Neural crest cell (in vitro differentiated cells): ENCODE measurements at places on chromosomes 6 and 20. TPM values are rescaled to one million over a fixed set of nuclear protein-coding genes. Genes with fewer than 3 reads are reported as not detected.

GRCh38 chr6:158290659-158291058 lies 21.6 kb upstream of the TULP4 start:
- DNase-seq = no peak

DNA sequence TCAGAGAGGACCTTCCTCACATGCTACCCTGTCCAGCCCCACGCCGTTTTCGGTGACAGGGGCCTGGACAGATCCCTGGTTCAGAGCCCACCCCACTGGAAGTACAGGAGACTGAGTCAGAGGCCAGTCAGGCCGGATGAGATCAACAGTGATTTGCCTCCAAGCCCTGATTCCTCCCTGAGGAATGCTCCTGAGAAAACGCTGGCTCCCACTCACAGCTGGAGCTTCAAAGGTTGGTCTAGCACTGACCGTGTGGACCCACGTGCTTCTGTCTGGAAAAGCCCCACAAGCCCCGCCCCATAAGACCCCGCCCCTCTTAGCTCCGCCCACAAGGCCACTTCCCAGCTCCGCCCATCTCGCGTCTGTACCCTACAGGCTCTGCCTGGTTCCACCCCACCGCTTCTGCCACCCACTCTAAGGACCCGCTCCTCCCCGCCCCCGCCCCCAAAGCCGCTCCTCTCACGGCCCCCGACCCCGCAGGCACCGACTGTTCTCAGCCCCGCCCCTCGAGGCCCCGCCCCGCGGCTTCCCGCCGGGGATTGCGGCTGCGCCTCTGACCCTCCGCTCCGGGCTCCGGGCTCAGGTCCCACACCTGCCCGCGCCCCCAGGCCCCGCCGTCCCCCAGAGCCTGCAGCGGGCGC lies 64.9 kb upstream of the BHLHE23 start:
- DNase-seq = peak; percentile 37

The CALHM4 gene
- not detected in 2 replicates for total RNA-seq

The GNMT gene
- 1.5 and 1.8 TPM in 2 replicates for total RNA-seq

The RREB1 gene
- 28.3 TPM in 2 replicates for total RNA-seq

- DNase-seq = no peak
Measured at GRCh38 chr6:125789167-125789566, 1.6 kb upstream of the NCOA7 start.

The VGLL2 gene
- 0.16 and 0.25 TPM in 2 replicates for total RNA-seq

GRCh38 chr6:150025201-150025917 lies at the start of gene RAET1L:
Gene RAET1L (minus strand): TSS chr6:150025532. CDS start chr6:150025471, 61 bp downstream.
- DNase-seq = no peak

The KIF25 gene
- total RNA-seq = 0.72 and 1.0 TPM in 2 replicates

DNA sequence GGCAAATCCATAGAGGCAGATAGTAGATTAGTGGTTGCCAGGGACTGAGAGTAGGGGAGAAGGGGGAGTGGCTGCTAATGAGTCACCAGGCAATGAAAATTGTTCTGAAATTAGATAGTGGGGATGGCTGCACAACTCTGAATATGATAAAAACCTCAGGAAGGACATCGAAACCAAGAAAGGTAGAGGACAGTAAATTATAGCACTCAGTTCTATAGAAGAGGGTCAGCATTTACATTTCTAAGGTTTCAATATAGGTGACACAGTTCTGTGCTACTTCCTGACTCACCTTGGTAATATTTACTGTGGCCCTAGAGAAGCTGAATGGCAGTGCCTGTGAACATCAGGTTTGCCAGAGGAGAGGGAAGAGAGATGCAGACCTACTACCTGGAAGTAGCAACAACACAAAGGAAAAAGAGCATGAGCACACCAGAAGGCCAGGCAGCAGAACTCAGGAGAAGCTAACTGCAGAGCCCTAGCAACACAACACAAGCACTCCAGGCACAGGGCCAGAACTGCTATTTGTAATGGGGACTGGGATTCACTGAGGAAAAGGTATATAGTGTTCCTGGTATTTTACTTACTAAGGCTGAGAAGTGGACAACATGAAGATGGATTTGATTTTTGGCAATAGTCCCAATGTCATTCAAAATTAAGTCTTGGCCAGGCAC lies 75.9 kb downstream of the PLCG1 start:
- no peak for DNase-seq

DNA sequence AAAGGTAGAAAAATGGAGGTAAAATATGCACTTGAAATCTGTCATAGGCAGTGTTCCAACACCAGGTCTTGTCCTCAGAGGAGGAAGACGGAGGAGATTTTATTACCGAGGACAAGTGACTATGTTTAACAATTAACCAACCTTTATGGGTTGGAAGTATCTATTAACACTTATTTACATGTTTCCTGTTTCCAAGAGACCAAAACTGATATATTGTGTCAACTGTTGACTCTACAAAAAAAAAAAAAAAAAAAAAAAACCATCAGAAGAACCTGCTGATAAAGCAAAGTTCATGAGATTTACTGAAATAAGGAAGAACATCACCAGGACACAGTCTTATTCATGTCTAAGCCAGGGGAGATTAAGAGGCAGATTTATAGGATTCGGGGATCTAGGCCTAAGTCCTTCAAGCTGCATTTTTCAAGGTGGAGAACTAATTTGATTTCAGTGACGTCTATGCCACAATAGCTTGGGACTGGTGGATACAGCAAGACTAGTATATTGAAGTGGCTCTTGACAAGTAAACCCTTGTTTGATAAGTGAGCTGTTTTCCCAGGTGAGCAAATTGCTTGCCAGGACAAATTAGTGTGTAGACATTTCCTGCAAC lies 126.6 kb upstream of the NAA20 start:
- no peak for DNase-seq

- DNase-seq = no peak
Measured at GRCh38 chr6:147141711-147142308, 62.4 kb upstream of the STXBP5 start.

- no peak for DNase-seq
Measured at GRCh38 chr20:45924391-45925261, 9.9 kb upstream of the PCIF1 start.

DNA sequence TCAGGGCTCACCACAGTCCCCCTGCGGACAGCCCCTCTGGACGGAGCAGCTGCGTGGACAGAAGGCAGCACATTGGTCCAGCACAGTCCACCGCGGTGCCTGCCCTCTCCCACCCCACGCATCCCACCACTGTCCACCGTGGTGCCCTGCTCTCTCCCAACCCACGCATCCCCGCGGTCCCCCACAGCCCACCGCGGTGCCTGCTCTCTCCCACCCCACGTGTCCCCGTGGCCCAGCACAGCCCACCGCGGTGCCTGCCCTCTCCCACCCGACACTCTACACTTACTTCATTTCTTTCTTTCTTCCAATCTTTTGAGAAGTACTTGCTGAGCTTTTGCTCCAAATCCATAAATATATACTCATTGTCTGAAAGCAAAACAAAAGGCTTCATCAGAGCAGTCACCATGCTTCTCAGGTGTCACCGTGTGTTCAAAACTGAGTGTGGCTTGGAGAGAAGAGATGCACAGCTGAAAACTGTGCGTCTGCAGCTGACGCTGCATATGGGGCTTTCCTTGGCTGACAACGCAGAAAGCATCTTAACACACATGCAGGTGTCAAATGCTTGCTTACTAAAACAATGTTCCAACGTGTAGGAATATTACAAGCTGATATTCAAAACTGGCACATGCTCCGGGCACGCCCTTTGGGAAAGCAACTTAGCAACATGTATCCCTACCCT lies 11.8 kb downstream of the FRMD1 start:
- DNase-seq = no peak

GRCh38 chr6:50637267-50637666 lies 76.1 kb upstream of the TFAP2D start:
- DNase-seq = no peak

GRCh38 chr6:74447013-74447412 lies 751.0 kb downstream of the CD109 start:
- DNase-seq = no peak

GRCh38 chr6:113732384-113732966 lies 124.7 kb upstream of the MARCKS start:
- peak; percentile 53 for DNase-seq

- no peak for DNase-seq
Measured at GRCh38 chr6:5670811-5671561, 335.7 kb downstream of the NRN1 start.

DNA sequence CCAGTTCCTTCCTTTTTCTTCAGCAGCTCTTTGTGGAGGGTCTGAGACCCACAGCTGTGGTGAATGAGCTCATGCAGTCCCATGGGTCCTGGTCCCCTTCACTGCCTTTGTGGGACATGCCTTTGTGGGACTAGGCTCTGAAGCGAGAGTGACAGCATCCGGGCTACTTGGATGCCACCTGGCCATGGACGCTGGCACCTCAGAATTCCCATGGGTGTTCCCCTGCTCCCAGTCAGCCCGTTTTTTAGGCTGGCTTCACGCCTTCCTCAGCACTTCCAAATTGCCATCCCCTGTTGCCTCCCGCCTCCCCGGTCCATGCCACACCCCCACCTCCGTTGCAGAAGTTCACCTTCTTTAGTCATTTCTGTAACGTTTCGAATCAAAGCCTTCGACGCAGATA lies 45.1 kb downstream of the RAMACL start:
- DNase-seq = no peak

The ALDH5A1 gene
- total RNA-seq = 12.9 and 14.4 TPM in 2 replicates

DNA sequence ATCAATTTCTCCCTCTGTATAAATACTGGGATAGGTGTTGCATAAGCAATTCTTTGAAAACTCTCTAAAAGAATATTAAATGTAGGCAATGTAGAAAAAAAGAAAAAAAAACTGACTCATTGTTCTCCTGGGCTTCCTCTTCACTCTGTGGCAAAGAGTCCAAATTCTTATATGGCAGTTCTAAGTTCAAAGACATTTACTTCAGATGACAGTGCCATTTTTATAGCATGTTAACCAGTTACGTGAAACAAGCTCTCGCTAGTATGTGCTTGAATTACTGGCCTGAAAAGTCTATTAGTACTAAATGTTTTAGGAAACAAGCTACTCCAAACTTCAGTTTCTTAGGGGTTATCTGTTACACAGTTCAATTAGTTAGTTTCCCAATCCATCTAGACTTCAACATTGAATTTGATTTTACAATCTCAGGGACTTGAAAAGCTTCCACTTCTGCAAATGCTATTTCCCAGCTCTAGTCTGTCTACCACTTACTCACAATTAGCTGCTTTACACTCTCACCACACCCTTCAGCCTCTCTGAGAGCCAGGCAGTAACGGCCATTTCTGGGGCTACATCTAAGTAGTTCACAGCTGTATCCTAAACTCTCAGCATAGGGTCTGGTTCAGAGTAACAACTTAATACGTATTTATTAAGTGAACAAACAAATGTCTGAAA lies 100.4 kb downstream of the OGFRL1 start:
- DNase-seq = no peak

DNA sequence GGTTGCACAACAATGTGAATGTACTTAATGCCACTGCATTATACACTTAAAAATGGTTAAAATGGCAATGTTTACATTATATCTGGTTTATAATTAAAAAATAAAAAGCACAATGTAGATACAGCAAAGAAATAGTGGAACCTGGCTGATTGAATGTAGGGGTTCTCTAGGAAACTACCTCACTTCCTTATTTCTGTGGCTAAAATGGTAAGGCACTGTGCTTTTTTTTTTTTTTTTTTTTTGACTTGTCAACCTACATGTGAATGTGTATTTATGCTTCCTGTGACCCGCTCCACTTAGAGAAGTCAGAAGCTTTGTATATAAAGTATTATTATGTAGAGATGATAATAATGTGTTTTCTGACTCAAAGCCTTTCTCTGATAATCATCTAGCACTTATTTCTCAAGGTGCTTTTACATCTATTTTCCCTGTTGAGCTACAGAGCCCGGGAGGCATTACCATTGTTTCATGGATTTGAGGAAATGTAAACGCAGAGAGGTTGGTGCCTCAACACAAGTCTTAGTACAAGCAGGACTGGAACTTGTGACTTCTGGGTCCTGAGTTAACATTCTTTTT lies 55.0 kb downstream of the SOX4 start:
- DNase-seq = no peak

DNA sequence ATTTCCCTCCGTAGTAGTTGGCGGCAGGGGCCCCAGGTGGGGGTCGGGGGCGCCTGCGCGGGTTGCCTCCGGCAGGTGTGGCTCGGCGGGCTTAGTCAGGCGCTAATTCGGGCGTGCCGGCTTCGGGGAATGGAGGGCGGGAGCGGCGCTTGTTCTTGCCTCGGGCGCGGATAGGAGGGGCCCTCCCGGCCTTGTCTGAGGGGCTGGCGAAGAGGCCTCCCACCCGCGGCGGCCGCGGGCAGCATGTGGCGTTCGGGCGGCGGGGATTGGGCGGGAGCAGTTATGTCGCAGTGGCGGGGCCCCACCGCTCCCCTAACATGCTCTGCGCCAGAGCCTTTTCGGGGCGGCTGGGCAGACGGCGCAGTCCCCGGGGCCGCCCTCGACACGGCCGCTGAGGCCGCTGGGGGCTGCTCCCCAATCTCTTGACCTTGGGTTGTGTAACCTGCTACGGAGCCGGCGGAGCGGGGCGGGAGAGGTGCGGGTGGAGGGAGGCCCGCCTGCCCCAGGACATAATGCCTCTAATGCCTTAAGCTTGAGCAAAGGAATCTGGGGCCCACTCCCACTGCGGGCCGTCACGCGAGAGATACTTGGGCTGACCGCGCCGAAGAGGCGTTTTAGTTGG lies 1.1 kb downstream of the AMD1 start:
- DNase-seq = peak; percentile 46

The GCLC gene
- 22.6 and 27.5 TPM in 2 replicates for total RNA-seq

GRCh38 chr6:15441981-15442380 lies 196.1 kb downstream of the JARID2 start:
- no peak for DNase-seq

DNA sequence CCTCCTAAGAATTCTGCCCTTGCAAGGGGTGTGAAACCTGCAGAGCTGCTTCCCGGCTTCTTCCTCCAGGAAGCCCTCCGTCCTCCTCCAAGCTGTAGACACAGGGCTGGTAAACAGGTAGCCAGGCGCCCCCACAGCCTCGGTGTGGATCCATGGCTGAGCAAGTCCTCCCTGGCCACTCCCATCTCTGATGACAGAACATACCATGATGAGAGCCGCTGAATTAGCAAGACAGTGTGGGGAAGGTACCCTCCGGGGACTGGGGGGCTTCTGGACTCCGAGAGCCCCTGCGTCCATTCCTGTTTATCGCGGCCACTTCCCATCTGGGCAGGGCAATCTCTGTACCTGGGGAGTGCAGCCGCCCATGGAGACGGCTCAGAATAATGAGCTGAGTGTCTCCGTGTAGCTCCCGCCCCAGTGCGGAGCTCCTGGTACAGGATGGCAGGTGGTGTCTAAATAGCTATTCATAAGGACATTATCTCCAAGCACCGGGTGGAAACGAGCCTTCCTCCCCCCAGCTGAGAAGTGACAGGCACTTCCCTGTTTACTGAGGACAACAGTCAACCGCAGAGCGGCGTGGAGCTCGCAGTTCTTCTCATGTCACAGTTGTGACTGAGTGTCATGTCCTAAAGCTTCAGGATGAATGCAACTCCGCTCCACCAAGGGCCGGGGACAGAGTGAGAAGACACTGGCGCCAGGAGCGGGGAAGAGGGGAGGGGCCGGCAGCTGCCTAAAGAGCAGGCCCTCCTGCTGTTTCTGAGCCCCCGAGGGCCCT lies 22.7 kb upstream of the NTSR1 start:
- DNase-seq = no peak

The TMEM74B gene
- 2.7 and 3.3 TPM in 2 replicates for total RNA-seq

- no peak for DNase-seq
Measured at GRCh38 chr6:92507552-92507951, 911.8 kb downstream of the EPHA7 start.

GRCh38 chr6:151408858-151409257 lies 17.5 kb upstream of the ZBTB2 start:
- no peak for DNase-seq
